Pulmonary artery endothelial cell (primary cell): ENCODE measurements at places on chromosomes 4 and X. TPM values are rescaled to one million over a fixed set of nuclear protein-coding genes. Genes with fewer than 3 reads are reported as not detected.

Gene FGD1
- 2.3 and 2.7 TPM in 2 replicates for total RNA-seq

DNA sequence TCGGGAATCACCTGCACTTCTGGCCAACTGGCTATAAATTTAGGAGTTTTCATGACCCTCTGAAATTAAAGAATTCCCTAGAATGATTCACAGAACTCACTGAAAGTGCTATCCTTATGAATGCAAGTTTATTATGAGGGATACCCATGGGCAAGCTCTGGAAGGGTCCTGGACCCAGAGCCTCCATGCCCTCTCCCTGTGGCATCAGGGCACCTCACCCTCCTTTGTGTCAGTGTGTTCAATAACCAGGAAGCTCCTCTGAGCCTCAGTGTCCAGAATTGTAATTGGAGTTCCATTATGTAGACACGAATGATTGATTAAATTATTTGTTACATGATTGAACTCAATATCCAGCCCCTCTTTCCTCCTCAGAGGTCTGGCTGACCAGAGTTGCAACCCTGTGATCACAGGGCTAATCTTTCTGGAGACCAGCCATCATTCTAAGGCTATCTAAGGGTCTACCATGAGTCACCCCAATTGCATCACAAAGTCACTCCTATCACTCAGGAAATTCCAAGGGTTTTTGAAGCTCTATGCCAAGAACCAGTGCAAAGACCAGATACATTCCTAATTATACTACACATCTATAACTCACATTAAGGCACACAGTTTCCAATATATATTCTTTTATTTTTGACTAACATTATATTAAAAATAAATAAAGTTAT lies 8.9 kb downstream of the ANXA3 start:
- DNase-seq = peak; percentile 87

- no peak for DNase-seq
Observed at GRCh38 chr4:21387683-21388082, 560.9 kb downstream of the KCNIP4 start.

DNA sequence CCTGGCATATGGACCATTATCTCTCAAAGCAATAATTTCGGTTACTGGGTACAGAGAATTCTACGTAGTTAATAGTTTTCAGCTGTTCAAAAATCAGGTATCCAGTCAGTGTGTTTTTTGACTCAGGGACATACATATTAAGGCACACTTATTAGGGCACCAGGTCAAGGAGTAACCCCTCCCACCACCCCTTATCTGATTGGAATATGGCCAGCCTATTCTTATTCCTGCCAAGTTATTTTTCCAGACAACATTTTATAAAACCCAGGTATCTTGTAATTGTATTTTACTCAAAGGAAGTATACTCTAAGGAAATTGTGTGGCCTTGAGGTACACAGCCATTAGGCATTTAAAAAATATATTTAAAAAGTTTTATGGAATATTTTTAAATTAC lies 4.3 kb downstream of the ZFX start:
- no peak for DNase-seq

GRCh38 chr4:149065753-149066152 lies 623.5 kb upstream of the NR3C2 start:
- no peak for DNase-seq
